Fibroblast of skin of back (primary cell): ENCODE measurements at places on chromosomes 7 and 10.

GRCh38 chr7:134060874-134061273 lies 66.3 kb upstream of the LRGUK start:
- DNase-seq = no peak

- DNase-seq = no peak
These were observed 27.9 kb downstream of the OGDH start for GRCh38 chr7:44634187-44634838.

- DNase-seq = no peak
These were observed at the start of gene TLX1 for GRCh38 chr10:101130984-101131961. TLX1 (plus strand) TSS chr10:101131300; CDS start chr10:101131542, 242 bp downstream.

DNA sequence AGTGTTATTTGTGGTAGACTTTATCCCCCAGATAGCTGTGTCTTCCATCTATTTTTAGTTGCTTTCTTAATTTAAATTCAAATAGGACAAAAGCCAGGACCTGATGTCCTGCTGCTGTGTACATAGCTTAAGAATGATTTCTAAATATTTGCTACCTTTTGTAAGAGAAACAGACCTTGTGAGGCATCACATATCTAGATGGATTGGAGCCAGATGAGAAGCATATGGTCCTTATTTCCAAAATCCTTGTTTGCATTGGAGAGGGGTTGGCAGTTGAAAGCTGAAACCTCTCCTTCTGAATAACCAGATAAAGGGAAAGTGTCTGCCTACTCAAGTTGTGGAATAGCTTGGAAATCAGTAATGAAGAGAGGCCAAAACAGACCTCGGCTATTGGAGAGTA lies 50.7 kb upstream of the AMPH start:
- DNase-seq = no peak

- DNase-seq = no peak
These were observed 1217.1 kb upstream of the CELF2 start for GRCh38 chr10:9800571-9800970.

GRCh38 chr10:112279433-112279832 lies 3.8 kb upstream of the TECTB start:
- DNase-seq = peak; percentile 24

GRCh38 chr7:95429241-95429990 lies 5.4 kb downstream of the PON2 start:
- DNase-seq = no peak

DNA sequence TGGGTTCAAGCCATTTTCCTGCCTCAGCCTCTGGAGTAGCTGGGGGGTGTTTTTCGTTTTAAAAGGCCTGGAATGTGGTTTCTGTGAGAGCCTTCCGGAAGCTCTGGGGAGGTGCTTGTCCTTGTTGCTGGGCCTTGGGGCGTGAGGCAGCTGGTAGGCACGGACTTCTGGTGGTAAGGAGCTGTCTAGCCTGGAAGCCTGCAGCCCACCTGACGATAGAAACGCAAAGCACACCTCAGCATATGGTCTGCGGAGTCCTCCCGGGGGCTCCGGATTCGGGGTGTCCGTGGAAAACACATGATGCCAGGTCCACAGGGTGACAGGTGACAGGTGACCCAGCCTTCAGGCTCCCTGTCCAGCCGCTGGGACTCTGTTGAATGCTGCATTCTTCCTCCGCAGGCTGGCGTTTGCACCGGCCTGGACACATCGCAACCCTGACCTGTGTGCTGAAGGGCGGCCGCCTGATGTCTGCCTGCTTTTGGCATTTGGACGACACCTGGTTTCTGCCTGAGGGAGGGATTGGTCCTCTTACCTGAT lies 37.3 kb downstream of the INPP5A start:
- peak; percentile 77 for DNase-seq

DNA sequence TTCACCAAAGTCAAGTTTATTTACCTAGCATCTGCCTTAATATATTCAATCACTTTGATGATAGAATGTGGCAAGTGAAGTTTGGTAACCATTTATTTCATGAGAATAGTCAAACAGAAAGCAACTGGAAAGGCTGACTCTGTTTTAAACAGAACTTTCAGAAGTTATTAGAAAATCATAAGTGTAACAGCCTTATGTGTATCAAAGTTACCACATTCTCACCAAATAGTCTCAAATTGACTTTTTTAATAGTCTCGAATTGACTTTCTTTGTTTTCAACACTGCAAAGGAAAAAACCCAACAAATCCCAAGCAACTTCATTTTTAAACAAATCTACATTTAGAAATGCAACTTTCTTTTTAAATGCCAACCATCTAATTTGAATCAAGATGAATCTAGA lies 29.5 kb downstream of the NAMPT start:
- no peak for DNase-seq

DNA sequence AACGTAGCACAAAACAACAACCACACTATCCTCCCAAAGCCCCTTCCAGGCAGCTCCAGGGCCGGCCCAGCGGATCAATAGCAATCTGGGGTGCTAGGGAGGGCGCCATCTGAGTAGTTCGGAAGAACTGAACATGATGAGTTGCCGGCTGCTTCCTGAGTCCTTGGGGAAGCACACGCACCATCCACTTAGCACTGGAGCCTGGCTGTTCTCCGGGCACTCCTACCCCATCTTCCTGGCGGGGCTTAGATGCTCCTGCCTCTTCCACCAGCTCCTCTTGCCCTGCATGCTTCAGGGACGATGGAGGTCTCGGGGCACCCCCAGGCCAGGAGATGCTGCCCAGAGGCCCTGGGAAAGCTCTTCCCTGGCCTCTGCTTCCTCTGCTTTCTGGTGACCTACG lies at the start of gene KCNK18:
Gene KCNK18, plus strand, starts transcription at position 301 of the 400 bp plus-strand sequence. Its CDS starts 0 bp downstream, at position 301.
- DNase-seq = no peak
